ENCODE measurements at places on chromosomes 13 and 19. TPM values are rescaled to one million over a fixed set of nuclear protein-coding genes. Genes with fewer than 3 reads are reported as not detected.

The FGF14 gene
- total RNA-seq: 0.70 TPM

- no peak for DNase-seq
These were observed 9.0 kb upstream of the STRN4 start for GRCh38 chr19:46755077-46755852.

DNA sequence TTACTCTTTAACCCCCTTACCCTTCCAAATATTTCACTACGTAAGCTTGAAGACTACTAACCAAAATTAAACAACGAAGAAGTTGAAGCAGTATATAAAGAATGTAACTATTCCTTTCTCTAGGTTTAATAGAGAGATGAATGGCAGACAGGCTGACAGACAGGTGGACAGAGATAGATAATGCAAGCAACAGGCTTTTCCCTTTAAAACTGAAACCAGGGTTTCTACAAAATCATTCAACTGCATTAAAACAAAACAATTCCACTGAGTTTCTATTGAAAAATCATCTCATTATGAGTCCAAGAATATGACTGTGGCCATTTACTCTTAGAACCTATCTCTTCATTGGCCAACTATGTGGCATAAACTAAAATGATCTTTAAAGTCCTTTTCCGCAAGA is 15.2 kb downstream of the LNX2 start:
- no peak for DNase-seq

- DNase-seq: no peak
These were observed 31.9 kb downstream of the SGCG start for GRCh38 chr13:23212671-23213070.

- DNase-seq: peak; percentile 11
These were observed 49.5 kb downstream of the RFX2 start for GRCh38 chr19:6060600-6061375.

- DNase-seq: no peak
These were observed 227.8 kb downstream of the ENOX1 start for GRCh38 chr13:43558939-43559338.

The IGFL1 gene
- total RNA-seq: not detected

- no peak for DNase-seq
These were observed 36.9 kb downstream of the GADD45B start for GRCh38 chr19:2512523-2513431.

GRCh38 chr19:18007044-18007916 is 690 bp upstream of the ARRDC2 start:
- peak; percentile 44 for DNase-seq

- no peak for DNase-seq
These were observed 21.0 kb upstream of the TRIM13 start for GRCh38 chr13:49975826-49976225.

The CNN1 gene
- total RNA-seq: 10.9 TPM

DNA sequence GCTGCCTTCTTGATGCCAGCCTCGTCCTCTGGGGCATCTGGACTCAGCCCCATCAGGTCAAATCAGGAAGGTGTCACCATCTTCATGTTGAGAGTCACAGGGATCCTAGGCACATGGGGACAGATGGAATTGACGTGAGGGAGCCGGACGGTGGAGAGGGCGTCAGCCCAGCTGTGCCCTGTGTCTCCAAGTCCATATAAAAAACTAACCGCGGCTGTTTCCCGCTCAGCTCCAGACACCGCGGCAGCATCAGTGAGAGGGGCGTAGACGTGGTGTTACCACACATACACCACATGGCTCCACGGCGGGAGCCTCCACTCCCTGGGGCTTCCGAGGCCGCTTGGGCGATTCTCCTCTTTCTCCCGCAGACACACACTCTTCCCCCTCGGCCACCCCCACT is 5.6 kb upstream of the PRR36 start:
- DNase-seq: no peak

The LGALS16 gene
- total RNA-seq: not detected

DNA sequence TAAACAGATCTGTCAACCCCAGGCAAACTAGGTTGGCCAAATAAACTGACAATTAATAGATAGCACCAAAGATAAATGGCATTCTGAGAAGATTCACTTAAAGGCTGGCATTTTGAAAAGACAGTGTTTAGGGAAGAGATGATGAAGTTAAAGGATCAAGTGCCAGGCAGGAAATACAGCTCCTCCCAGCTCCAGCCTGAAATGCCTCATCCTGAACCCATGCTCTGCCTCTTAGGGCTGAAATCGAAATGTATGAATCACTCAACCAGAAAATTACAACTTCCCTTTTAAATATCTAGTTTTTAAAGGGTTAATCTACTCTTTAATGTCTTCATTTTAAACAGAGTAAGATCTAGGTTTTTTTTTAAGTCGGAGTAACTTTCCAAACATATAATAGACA is 171.2 kb upstream of the UBL3 start:
- DNase-seq: no peak

GRCh38 chr13:77389625-77390000 is 62.7 kb upstream of the MYCBP2 start:
- no peak for DNase-seq

- no peak for DNase-seq
These were observed 1973.3 kb downstream of the OLFM4 start for GRCh38 chr13:55001881-55002280.

The PSPN gene
- total RNA-seq: 0.69 TPM

- no peak for DNase-seq
These were observed 15.3 kb downstream of the DYRK1B start for GRCh38 chr19:39818626-39819097.

The LILRA5 gene
- total RNA-seq: not detected

The THSD8 gene
- not detected for total RNA-seq

GRCh38 chr19:2215281-2215751 is 20.8 kb downstream of the PLEKHJ1 start:
- DNase-seq: no peak

GRCh38 chr19:5832061-5832460 is 7.4 kb downstream of the FUT6 start:
- DNase-seq: no peak

DNA sequence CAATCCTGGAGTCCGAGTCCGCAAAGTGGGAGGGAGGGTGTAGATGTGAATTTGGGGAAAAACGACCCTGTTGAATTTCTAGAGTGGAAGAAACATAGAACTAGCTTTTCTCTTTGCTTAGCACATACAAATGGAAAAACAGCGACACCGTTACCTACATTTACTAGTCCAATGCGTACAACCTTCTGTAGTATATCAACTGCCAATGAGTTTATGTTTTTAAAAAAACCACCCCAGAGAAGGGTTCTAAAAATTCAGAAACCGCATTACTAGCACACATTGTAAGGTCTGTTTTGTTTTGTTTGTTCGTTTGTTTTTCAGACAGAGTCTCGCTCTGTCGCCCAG is 332 bp upstream of the SUPT20H start:
- DNase-seq: no peak

The HIF3A gene
- 1.1 TPM for total RNA-seq

The PCDH9 gene
- total RNA-seq: 4.6 TPM

- DNase-seq: peak; percentile 84
These were observed 80.4 kb downstream of the LRCH1 start for GRCh38 chr13:46633416-46633815.

The CLDN10 gene
- total RNA-seq: 3.1 TPM

The ZNF813 gene
- 11.7 TPM for total RNA-seq

- no peak for DNase-seq
These were observed 5.8 kb downstream of the CPAMD8 start for GRCh38 chr19:17020823-17021222.

DNA sequence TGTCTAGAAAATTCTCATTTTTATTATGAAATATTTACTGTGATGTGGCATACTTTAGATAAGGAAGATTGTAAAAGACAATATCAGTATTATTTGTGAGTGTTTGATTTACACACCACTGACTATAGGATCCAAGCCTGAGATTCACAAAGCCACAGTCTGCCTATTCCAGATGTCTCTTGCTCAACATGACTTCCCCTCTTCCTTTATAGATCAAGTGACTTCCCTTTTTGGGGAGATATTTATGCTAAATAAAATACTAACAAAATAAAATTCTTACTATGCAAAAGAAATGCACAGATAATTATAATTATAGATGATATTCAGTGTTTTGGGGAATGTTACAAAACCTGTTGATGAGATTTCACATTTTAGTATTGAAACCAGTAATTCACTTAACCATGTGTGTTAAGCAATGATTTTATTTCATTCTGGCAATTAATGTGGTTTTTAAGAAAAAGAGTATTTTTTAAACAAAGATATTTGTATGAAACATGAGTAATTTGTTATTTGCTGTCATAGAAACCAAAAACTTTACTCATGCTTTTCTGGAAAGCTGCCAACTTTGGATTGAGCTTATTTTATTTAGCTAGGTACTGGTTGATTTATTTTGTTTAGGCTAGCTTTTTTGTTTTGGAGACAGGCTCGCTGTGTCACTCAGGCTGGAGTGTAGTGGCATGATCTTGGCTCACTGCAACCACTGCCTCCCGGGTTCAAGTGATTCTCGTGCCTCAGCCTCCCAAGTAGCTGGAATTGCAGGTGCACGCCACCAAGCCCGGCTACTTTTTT is 13.7 kb upstream of the GPR183 start:
- peak; percentile 74 for DNase-seq

DNA sequence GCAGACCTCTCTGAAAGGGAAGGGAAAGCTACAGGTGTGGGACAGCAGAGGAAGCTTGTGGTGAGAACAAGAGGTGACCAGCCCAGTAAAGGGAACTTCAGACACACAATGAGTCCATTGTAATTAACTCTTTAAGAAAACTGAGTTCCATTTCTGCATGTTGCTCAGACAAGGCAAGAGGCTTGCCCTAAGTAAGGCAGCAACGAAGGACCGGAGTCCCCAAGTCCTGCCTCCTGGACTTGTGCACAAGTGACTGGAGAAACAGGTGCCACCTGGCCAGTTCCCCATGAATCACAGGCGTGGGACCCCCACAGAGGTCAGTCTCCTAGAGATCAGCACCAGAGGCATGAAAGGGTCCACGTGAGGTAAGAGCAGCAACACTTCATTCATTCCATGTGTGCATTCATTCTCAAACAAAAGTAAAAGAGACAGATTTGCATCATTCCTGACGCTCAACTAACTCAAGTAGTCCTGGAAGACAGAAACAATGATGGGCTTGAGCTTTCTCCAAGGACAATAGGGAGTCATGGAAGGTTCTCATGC is 14.7 kb upstream of the SIGLEC6 start:
- DNase-seq: no peak

- no peak for DNase-seq
These were observed 1.5 kb upstream of the MYADM start for GRCh38 chr19:53865918-53866864.

The LRRC25 gene
- not detected for total RNA-seq

DNA sequence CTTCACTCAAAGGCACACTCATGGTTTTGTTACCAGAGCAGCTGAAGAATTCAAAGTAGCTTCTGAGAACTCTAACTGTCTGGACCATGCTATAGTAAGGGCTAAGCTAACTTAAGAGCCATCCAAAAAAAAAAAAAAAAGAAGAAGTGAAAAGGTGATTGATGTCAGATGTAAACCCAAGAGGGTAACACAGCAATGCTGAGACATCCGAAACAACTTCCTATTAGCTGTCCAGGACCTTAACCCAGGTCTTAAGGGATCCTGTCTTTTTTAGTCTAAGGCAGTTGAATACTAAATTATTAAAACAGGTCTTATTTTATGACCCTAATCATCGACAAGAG is 11.2 kb upstream of the RAB20 start:
- DNase-seq: no peak

The PLIN4 gene
- total RNA-seq: under 0.01 TPM

The MCEMP1 gene
- total RNA-seq: not detected

DNA sequence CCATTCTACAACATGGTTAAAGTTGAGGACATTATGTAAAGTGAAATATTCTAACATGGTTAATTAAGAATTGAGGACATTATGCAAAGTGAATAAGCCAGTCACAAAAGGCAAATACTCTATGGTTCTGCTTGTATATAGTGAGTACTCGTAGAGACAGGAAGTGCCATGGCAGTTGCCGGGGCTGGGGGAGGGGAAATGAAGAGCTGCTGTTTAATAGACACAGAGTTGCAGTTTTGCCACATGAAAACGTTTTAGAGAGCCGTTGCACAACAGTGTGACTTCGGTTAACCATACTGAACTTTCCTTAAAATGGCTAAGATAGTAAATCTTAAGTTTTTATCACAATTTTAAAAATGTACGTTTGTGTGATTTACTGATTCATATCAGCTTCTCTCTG is 176.9 kb downstream of the SHISA2 start:
- no peak for DNase-seq

The ZNF331 gene
- total RNA-seq: 4.0 TPM

- DNase-seq: no peak
These were observed 9.5 kb downstream of the PHLDB3 start for GRCh38 chr19:43495082-43495481.

GRCh38 chr19:34128558-34129250 is 43.6 kb upstream of the LSM14A start:
- DNase-seq: no peak

The BRME1 gene
- 0.35 TPM for total RNA-seq

GRCh38 chr13:61187471-61187870 is 228.2 kb downstream of the PCDH20 start:
- DNase-seq: no peak

- DNase-seq: no peak
These were observed 73.5 kb downstream of the PDS5B start for GRCh38 chr13:32659736-32660135.

The SIAH3 gene
- total RNA-seq: under 0.01 TPM

GRCh38 chr13:86878781-86879180 is 792.4 kb upstream of the SLITRK5 start:
- no peak for DNase-seq

- DNase-seq: no peak
These were observed 6.8 kb downstream of the S1PR2 start for GRCh38 chr19:10224337-10224736.

- DNase-seq: no peak
These were observed 380.7 kb downstream of the MZT1 start for GRCh38 chr13:72346716-72347115.

DNA sequence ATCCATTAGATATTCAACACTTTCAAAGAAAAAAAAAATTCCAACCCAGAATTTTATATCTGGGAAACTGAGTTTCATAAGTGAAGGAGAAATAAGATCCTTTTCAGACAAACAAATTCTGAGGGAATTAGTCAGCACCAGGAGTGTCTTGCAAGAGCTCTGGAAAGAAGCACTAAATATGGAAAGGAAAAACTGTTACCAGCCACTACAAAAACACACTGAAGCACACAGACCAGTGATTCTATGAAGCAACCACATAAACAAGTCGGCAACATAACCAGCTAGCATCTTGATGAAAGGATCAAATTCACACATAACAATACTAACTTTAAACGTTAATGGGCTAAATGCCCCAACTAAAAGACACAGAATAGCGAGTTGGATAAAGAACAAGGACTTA is 368.4 kb upstream of the MIR17HG start:
- peak; percentile 56 for DNase-seq

- no peak for DNase-seq
These were observed 3.5 kb downstream of the PNMA8B start for GRCh38 chr19:46491975-46492682.

The ZNF253 gene
- 5.0 TPM for total RNA-seq

- DNase-seq: peak; percentile 15
These were observed 228.2 kb downstream of the NHLRC3 start for GRCh38 chr13:39266426-39266825.

The MUC16 gene
- 1.0 TPM for total RNA-seq

DNA sequence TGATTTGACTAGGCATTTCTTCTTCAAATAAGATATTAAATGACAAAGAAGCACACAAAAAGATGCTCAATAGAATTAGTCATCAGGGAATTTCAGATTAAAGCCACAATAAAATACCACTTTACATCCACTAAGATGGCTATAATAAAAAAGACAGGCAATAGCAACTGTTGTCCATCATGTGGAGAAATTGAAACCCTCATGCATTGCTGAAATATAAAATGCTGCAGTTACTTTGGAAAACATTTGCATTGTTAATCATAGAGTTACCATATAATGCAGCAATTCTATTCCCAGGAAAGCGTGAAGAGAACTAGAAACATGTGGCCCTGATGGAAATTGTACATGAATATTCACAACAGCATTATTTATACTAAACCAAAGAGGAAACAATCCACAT is 605.5 kb upstream of the SLITRK1 start:
- DNase-seq: no peak

The SLAIN1 gene
- 14.1 TPM for total RNA-seq

The TUBA3C gene
- total RNA-seq: not detected
